ENCODE measurements at places on chromosomes 4 and X.

DNA sequence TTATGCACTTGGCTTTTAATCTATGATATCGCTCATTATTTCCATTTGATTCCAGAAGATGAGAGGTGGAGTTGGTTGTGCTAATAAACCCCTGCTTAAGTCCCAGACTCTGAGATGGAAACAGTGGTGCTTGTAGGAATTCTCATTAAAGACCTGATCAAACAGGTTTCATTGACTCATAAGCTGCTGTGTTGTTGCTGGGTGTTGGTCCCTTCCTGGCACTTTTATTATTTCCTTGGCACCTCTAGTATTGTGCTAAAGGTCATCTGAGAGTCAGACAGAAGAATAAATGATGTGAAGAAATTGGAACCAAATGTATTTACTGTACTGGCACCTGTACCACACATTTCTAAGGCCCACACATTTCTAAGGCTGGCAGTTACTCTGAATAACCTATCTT, 544.7 kb upstream of the NR3C2 start:
- no peak for DNase-seq

DNA sequence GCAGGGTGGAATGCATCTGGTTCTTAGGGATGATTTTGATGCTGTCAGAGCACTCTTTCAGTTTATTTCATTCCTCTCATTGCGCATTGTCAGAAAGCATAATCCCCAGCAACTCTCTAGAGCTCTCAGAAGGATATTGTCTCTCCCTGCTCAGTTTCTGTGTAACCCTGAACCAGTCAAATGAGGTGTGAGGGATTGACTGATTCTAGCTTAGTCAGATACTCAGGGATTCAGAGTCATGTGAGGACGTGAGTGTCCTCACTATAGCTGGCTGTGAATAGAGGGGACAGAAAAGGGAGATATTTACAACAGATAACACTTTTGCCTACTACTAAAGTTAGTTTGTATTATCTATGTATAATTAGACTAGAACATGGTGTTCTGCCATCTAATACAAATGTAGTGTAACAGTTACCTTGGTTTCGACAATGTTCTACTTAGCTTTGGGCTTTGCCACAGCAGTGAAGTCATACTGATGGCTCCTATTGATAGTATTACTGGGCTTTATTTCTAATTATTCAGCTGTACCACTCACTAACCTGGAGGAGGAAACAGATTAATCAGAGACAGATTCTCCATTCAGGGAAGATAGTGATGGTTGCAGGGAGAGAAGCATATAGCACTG, 19.5 kb downstream of the AP1AR start:
- DNase-seq, result no peak

DNA sequence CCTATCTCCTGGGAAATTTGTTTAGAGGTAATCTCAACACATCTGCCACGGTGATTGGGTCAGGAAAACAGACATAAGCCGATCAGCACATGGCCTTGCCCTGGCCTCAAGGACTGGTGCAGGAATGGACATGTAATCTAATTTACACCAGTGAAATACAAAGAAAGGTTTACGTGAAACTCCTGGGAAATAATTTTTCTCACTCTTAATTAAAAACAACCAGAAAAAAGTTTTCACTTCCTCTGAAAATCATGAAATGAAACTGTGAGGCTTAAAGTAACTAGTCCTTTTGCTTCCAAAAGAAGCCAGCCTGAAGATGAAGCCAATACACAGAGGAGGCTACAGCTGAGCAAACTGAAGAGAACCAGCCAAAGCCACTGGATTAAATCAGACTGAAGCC, 154.1 kb upstream of the FAM241A start:
- no peak for DNase-seq

- DNase-seq, result no peak
Observed at GRCh38 chr4:113878668-113879067, 100.8 kb downstream of the ARSJ start.

All from AG09309 (cell line).